ENCODE measurements at places on chromosomes 13 and 19.
A peak's percentile ranks its signal among the peaks of the same experiment; 100 is the strongest.

- no peak for DNase-seq
These were observed 11.2 kb downstream of the HPN start for GRCh38 chr19:35052599-35053190.

DNA sequence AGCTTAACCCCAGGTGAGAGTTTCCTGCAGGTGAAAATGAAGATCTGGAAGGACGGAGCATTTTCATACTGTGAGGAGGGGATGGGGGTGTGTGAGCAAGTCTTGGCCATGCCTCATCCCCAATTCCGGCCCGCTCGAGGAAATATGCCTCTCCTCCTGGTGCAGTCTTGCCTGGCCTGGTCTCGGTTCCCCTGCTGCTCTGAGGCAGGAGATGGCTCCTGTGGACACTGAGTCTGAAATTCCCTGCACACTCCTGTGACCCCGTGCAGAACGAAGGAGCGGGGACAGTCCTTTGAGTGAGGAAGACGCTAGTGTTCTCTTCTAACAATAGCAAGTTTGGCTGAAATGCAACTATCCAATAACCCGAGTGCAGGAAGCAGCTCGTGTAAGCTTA, 329 bp upstream of the ZNF439 start:
- no peak for DNase-seq

DNA sequence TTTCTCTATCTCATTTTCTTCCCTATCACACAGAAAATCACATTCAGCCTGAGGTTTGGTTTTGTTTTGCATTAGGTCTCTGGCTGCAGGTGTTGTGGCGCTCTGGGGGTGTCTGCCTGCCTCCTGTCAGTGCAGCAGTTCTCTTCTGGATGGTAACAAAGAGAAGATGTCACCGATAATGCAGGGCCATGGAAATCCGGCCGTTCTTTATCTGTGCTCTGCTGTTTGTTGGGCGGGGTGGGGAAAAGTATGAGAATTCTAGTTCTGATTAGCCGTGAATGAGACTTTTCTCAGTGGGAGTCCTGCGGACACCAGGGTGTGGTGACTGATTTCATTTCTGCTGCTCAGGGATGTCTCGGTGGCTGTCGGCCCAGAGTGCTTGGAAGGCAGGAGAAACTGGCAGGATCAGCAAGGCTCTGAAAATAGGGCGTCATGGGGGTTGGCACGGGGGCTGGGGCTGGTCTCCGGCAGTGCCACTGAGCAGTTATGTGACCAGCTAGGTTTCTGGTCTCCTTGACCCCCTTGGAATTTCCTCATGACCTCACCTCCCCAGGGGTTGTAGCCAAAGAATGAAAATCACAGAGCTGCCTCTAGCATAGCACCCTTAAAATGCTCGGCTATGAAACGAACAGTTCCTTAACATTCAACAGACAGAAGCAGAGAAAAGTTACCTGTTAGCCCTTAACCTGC, 5.0 kb downstream of the RNF113B start:
- DNase-seq: peak; percentile 19

DNA sequence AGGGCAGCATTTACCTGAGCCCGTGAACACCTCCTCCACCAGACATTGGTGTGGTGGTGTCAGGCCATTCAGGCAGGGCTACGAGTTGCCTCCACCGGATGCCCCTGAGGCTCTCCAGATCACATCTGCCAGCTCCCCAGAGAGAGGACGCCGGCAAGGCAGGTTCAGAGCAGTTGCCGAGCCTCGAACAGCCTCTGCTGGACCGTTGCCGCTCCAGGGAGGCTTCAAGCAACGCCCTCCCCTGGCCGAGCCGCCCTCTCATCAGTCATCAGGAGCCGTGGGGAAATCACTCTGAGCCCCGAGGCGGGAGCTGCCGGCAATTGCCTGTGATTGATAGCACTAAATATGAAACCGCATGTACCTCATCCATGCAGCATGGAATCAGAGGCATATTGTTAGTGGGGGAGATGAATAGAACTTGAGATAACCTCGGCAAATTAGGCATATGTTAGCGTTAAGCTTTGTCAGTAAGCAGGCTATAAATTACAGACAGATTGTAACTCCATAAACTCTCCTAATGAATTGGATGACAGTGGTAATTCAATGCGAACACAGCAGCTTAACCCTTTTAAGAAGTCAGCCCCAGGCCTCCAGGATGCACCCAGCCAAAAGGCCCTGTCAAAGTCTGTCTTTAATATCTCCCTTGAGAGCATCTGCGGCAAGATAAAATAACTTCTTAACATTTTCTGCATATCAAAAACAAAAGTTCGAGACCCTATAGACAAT, 29.8 kb upstream of the SPACA7 start:
- no peak for DNase-seq

DNA sequence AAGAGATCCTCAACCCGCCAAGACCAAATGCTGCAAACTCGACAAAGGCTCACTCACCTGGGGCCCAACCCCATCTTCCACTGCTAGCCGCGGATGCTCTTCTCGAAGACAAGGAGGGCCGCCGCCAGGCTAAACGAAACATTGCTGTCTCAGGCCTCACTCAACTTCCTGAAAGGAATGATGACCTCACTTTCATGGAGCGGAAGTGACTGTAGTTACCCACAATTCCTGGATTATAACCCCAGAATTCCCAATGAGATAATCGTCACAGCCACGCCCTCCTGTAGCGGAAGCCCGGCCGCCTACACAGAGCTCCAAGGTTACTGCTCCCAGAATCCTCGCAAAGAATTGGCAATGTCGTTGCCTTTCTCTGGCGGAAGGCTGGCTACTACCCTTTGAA, 10.5 kb upstream of the ZNF112 start:
- DNase-seq: no peak

DNA sequence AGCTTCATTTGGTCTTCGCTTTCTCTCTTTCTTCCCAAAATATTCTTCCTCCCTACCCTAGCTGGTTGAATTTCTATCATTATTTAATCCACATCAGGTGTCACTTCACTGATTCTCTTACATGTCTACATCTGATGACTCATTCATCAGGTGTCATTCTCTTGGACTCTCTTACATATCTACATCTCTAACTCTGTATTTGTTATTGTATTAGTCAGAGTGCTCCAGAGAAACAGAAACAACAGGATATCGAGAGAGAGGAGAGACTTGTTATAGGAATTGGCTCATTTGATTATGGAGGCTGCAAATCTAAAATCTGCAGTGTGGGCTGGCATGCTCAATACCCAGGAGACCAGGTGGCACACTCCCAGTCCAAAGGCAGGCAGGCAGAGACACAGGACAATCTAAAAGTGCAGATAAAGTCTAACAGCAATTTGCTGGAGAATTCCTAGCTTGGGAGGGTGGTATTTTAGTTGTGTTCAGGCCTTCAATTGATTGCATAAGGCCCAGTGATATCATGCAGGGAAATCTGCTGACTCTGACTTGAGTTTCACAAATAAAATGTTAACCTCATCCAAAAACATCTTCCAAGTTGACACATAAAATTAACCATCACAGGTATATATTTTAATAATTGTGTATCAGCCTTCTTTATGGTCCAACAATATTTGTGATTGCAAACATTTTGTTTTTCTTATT, 541.4 kb upstream of the SLITRK5 start:
- no peak for DNase-seq

- DNase-seq: no peak
These were observed 79.2 kb upstream of the C13orf46 start for GRCh38 chr13:114053026-114053425.

DNA sequence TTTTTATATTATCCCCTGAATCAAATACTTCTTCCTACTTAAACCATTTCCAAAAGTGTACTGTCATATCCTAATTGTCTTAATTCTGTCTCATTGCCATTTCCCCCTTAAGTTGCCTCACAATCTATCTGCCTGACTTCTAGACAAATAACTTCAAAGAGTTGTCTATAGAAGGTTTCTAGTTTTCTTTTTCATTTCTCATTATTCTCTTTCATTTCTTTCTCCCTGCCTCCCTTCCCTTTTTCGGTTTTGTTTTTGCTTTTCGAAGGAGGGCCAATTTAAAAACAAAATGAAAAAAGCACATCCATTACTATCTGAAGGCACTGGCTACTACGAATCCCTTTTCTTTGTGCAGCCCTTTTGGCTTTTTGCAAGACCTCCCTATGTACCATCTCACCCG, 367.2 kb downstream of the DNAJC15 start:
- no peak for DNase-seq

Measured in LoVo (cell line).